ENCODE measurements at places on chromosomes 6 and 20. TPM values are rescaled to one million over a fixed set of nuclear protein-coding genes. Genes with fewer than 3 reads are reported as not detected.

The ADGRG6 gene
- polyA plus RNA-seq = 33.0 TPM

The CLPSL1 gene
- polyA plus RNA-seq = 0.74 TPM

The MYH7B gene
- polyA plus RNA-seq = 1.9 TPM

The HIVEP1 gene
- polyA plus RNA-seq = 21.0 TPM

The RFX6 gene
- polyA plus RNA-seq = 0.03 TPM

The IRF4 gene
- 0.17 TPM for polyA plus RNA-seq

The C20orf204 gene
- polyA plus RNA-seq = 0.73 TPM

The SNX3 gene
- polyA plus RNA-seq = 277 TPM

The CPXM1 gene
- polyA plus RNA-seq = 234 TPM

The BICRAL gene
- 14.7 TPM for polyA plus RNA-seq

DNA sequence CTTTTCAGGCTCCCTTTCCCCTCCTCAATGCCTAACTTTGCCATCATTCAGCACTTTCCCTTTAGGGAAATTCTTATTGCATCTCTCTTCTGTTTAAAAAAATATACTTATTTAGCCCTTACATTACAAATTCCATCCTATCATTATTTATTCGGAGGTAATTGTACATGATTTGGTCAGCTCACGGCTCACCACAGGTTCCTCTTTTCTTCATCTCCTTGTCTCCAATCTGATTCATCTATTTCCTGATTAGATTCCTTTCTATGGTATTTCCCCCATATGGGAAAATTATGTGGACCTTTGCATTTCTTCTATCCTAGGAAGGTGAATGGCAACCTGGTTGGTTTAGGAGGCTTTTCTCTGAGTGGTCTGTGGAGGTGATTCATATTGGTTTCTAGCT, 12.9 kb upstream of the EMILIN3 start:
- DNase-seq = no peak

DNA sequence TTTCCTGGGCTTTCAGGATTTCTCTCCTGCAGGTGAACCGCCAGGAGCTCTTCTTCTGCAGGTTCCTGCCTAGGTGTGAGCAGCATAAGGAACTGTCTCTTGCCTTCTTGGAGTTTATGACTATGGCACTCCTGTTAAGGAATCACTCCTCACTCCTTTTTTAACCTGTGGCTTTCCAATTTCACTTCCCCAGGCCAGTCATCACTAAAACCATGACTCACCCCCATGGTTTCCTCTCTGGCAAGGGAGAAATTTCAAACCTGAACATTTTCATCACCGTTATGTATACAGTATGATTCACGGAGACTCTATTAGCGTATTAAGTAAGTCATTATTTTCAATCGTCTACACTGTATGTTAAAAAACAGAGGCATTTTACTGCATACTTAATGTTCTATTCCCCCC, 78.2 kb upstream of the ARID1B start:
- no peak for DNase-seq

GRCh38 chr20:63739130-63740069, at the start of gene SLC2A4RG:
Gene SLC2A4RG, plus strand, starts transcription at chr20:63739776. Its CDS starts 137 bp downstream, at chr20:63739913.
- peak; percentile 73 for DNase-seq

DNA sequence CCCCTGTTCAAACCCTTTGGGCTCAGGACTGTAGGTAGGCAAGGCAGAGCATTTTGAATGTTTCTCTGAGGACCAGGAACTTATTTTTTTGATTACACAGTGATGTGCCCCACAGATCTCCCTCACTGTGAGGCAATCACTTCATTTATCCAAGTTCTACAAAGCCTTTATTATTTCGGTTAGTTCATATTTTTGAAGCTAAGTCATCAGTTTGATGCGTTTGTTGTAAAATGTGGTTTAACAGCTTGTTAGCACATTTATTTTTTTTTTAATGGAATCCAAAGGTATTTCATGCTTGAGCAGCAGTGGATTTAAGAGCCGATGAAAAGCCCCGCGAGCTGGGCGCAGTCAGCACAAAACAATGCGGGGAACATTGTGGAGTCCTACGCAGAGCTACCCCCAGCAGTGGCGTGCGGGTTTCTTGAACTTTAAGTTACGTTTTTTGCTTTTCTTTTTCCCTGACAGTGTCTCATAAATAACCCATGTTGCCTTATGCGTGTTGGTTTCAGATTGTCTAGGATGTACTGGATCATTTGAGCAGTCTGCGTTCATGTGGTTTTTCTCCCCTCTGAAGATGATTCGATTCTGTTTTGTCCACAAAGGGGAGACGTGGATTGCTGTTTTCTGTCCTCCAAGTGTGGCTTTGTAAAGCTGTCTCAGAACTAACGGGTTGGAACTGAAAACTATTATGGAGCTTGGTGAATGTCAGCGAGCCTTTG, 233.6 kb upstream of the BMP2 start:
- peak; percentile 12 for DNase-seq

- DNase-seq = no peak
These were observed 102.8 kb downstream of the MYB start for GRCh38 chr6:135283926-135284325.

DNA sequence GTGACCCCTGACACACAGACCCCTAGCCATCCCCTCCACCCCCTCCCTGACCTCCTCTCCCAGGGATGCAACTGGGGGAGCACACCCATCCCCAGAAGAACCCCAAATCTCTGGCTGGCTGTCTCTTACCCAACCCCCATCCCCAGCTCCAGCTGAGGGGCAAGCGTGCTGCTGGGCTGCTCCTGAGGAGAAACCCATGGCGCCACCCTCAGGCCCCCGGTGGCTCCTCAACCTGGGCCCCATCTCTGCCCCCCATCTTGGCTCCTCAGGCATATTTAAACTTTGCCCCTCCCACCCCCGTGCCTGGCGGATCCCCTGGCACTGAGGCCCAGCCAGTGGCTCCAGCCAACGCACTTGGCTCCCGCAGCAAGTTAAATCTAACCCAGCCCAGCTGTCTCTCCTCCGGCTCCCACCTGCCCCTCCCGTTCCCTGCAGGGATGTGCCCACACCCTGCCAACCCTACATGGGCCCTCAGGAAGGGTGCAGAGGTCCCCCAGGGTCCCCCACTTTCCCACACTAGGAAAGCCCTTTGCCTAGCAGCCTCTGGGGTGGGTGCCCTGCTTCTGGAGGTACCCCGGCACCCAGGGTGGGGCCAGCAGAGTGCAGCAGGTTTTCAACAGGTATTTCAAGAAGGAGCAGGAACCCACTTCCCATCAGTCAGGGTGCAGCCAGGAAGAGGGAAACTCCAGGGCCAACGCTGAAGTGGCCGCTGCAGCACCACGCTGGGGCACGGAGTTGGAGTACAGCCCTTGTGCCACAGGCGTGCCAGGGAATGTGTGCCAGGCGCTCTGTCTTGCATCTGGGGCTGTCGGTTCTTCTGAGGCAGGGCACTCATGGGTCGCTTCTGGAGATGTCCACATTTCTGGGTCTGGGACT, 5.3 kb upstream of the OSBPL2 start:
- DNase-seq = no peak

- no peak for DNase-seq
These were observed 91.5 kb upstream of the E2F3 start for GRCh38 chr6:20310185-20310584.

DNA sequence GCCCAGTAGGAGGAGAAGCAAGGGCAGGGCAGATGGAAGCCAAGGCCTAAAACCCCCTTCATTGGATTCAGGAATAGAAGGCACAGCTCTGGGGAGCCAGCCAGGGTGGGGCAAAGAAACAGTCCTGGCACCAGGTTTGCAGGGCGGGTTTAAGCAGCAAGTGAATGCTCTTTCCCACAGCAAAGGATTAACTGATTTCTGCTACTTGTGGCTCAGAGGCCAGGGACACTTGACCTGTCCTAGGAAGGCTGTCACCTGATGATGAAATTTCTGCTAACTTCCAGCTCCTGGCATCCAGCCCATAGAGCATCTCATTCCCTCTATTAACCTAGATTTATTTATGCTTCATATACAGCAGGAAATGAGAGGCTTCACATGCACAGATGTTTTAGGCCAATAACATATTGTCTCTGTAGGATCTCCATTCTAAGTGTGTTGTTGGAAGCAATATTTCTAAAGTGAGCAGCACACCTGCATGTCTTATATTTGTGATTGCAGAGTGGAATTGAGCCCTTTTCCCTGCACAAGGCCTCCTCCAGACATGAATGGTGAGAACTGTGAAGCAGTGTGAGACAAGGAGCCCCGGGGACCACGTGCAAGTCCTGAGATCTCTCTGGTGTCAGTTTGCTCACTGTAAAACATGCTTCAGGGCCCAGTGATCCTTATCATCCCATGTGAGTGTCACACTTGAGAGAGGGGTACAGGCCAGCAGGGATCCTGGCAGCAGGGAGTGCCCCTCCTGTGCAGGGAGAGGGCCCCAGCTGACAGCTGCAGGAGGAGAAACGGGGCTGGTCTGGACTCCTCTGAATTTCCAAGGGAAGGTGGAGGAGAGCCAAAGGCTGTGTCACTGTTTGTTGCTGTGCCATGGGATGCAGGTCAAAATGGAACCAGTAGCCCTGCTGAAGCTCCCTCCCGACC, 41.1 kb upstream of the CST5 start:
- no peak for DNase-seq

- DNase-seq = no peak
These were observed 354.1 kb downstream of the RFPL4B start for GRCh38 chr6:112701201-112701600.

DNA sequence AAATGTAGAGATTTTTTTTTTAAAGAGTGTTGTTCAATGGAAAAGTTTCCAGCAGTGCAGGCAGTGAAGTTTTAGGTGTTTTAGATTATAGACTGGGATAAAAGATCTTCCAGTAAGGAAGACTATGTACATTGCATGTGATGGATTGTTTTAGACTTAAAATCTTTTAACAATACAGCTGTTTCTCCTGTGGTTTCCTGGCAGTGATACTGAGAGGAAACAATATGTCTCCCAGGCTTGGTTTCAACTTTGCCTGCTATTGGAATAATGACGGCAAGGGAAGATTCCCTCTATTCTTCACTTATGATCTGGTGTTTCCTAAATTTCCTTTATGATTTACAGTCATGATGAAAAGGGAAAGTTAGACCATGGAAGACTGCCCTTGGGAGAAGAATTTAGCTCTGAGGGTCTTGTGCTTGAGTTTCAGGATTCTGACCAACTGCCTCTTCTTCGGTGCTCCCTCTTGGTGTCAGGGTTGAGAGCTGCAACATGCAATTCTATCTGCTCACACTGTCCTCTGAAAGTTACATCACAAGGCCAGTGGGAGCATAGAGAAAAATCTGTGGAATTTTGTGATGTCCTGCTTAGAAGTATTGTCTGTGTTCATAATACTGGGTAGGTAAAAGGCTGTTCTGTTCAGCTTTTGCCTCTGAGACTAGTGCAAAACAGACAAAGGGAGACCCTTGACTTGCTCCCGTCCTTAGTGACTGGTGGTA, 262.8 kb upstream of the MAN1A1 start:
- no peak for DNase-seq

DNA sequence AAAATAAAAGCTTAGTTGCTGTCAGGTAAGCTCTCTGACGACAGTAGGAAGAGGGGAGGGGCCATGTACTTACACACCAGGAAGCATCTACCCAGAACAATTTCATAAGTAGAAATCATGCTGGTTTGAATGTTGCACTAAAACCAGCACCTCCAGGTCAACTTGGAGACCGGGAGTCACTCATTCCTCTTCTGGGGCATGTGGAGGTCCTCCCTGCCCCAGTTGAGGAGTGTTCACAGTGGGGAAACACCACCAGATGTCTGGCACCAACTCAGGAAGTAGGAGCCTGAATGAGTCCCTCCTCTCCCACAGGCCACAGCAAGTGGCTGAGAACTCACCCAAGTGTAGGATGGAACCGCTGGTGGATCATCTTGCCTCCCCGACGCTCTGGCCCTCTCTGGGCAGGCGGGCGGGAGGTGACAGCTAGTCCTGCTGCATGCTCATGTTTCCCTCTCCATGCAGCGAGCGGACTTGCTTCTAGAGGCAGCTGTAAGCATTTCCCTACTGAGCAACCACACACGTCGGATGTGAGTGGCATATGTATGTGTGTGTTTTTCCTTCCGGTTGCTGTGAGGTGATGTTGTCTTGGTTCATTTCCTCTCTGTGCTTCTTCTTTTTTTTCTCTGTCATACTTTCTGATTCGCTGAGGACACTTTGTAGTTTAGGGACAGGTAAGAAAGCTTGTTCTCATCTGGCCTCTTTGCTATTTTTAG, 149.5 kb upstream of the NEDD9 start:
- no peak for DNase-seq

DNA sequence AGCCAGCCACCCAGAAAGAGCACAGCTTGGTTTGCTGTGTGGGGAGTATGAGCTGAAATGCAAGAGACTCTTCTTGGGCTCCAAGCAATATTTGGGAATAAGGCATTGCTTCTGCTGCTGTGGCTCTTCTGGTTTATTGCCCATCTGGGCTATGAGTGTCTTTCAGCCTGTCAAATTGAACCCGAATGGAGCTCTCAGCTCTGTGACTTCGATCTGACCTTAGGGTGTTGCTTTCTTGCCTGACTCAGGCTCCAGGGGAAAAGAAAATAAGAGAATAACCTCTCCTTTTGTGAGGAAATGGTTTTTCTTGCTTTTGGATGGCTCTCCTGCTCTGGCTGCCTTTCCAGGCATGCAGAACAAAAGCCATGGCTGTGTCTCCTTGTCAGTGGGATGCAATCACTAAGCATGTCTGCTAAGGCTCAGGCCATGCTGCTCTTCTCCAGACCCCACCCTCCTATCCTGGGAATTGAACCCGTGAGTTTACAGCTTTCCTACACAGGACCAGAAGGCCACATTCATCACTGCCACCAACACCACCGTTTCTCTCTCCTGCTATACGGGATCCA, 169.4 kb upstream of the JAG1 start:
- no peak for DNase-seq

GRCh38 chr20:62799459-62799858, 3.2 kb downstream of the MRGBP start:
- DNase-seq = no peak

Measured in right renal pelvis (tissue), 4 donors.